CD4-positive, alpha-beta T cell treated with Interleukin-15 for 1 hour (primary cell): ENCODE measurements at places on chromosomes 7 and 10.

DNA sequence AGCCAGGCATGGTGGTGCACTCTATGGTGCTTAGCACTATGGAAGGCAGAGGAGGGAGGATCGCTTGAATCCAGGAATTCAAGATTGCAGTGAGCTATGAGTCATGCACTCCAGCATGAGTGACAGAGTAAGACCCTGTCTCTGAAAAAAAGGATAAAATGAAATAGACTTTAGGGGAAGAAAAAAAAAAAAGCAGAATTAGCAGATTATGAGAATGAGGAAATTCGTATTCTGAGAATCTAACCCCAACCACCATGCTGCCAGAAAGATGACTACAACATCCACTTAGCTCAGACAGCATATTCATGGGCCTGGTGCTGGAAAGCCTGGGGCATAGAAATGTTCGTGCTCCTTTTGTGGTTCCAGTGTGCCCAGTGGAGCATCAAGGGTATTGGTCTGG lies 63.3 kb downstream of the TMEM26 start:
- no peak for DNase-seq

- DNase-seq = peak; percentile 76
Measured at GRCh38 chr10:47165711-47166404, 134.1 kb upstream of the GDF10 start.

DNA sequence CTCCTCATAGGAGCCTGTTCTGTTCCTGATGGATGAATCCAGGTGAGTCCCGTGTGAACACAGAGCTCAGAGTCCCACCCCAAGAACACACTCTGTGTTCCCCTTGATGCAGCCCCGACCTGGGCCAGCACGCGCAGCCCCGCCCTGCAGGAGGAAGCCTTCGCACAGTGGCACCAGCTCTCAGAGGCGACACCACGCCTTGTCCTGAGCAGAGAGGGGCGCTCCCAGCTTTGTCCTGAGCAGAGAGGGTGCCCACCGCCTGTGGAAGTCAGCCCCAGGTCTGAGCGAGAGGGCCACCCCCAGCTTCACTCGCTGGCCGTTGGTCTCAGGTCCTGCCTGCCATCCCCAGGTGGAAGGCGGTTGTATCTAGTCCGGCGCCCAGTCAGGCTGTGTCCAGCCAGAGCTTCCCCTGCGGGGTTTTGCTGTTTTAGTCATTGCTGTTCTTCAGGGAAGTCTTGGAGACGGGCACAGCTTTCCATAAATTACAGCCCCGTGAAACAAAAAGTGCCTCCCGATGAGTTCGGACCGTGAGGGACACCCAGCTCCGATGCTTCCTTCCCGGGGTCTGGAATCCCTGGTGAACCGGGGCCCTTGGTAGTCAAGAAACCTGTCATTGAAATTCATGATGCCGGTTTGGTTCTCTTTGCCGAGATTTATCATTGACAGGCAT lies 43.6 kb downstream of the NKX6-2 start:
- no peak for DNase-seq

DNA sequence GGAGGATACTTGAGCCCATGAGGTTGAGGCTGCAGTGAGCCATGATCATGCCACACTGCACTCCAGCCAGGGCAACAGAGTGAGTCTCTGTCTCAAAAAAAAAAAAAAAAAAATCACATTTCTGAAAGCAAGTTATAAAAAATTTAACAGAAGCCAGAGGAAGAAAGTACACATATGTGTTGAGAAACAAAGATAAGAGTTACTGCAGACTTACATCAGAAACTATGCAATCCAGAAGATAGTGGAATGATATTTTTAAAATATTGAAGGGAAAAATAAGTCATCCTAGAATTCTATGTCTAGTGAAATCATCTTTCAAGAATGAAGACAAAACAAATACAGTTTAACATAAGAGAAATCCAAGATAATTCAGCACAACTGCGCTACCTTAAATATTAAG lies 46.9 kb downstream of the ZNF518A start:
- DNase-seq = no peak

- no peak for DNase-seq
Measured at GRCh38 chr10:112722758-112723157, 227.3 kb upstream of the TCF7L2 start.

- no peak for DNase-seq
Measured at GRCh38 chr7:47571331-47572093, 10.4 kb downstream of the TNS3 start.

GRCh38 chr7:46839651-46840050 lies 742.3 kb downstream of the TNS3 start:
- no peak for DNase-seq

- DNase-seq = no peak
Measured at GRCh38 chr10:78450239-78450638, 416.6 kb downstream of the RPS24 start.

DNA sequence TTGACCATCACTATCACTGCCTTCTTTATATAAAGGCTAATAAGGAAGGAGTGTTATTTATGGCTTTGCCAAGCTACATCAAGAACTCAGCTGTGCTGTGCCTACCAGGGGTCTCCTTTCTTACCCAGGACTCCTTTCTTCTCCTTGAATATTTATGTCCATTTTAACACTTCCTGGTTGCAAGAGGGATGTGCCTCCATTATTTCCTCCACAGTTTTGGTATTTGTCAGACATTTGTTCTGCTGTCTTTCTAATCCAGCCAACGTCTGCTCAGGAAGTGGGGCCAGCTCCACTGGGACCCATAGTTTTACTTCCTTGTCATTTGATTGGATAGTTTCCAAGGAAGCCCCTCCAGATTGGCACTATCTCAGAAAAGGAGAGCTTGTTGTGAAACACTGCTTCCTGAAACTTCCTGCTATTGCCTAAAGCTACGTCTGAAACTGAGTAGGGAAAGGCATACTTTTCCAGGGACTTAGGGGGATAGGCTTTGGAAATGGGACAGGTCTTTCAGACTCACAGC lies 6.6 kb upstream of the STRIP2 start:
- DNase-seq = no peak

GRCh38 chr10:3094609-3095036 lies 27.3 kb downstream of the PFKP start:
- no peak for DNase-seq

DNA sequence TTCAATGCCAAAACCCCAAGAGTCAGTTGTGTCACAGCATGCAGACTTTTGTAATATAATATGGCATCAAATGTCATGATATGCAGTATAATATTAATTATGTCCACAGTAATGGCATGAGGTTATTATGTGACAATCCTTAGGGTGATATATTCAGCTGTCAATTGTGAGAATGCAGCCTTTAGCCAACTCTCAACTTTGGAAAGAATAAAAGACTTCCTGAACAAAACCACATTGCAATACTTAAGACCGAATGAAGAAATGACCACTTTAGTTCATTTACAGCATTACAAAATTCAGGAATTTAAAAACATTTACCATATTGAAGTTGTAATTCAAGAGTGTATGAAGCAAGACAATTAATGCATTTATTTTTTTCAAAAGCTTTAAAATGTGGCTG lies 45.4 kb downstream of the CPVL start:
- no peak for DNase-seq

DNA sequence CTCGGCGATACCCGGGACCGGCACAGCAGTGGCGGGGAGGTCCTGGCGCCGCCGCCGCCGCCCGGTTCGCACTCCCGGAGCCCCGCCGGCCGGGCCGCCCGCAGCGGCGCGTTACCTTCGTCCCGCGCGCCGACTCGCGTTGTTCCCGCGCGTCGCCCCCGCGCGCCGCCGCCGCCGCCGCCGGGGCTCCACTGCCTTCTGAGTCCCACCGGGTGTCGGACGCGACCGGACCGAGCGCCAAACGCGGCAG lies at the start of gene EZH2:
Gene EZH2 (minus strand): TSS at position 243 of the 250 bp plus-strand sequence. CDS start 36,993 bp downstream, outside the sequence.
- no peak for DNase-seq

DNA sequence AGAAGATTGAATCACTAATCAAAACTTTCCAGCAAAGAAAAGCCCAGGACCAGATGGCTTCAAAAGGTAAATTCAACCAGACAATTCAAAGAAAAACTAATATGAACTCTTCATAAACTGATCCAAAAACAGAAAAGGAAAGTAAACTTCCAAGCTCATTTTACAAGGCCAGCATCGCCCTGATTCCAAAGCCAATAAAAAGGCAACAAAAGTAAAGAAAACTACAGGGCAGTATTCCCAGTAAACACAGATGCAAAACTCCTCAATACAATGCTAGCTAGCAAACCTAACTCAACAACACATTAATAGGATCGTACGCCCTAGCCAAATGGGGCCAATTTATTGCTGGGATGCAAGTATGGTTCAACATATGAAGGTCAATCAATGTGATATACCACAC lies 53.1 kb downstream of the RNF32 start:
- no peak for DNase-seq

- no peak for DNase-seq
Measured at GRCh38 chr7:117731455-117731854, 141.8 kb downstream of the CTTNBP2 start.

DNA sequence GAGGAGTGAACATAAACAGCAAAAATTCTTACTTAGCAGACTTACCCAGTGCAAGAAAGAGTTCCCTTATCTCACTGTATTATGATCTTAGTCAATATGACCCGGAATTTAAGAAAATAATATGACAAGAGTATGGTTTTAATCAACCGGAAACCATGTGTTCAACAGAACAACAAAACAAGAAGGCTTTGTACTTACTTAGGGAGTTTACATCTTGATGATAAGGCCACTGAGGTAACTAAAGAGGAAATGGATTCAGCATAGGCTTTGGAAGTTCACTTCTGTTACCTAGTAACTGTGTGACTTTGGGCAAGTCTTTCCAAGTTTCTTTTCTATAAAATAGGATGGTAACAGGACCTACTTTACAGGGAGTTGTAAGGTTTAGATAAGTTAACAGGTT lies 7.4 kb upstream of the FAS start:
- no peak for DNase-seq

GRCh38 chr7:22551768-22552513 lies 52.0 kb upstream of the STEAP1B start:
- no peak for DNase-seq

GRCh38 chr7:101998029-101998905 lies 180.8 kb downstream of the CUX1 start:
- DNase-seq = no peak

- no peak for DNase-seq
Measured at GRCh38 chr7:157433628-157434027, 96.8 kb downstream of the DNAJB6 start.

DNA sequence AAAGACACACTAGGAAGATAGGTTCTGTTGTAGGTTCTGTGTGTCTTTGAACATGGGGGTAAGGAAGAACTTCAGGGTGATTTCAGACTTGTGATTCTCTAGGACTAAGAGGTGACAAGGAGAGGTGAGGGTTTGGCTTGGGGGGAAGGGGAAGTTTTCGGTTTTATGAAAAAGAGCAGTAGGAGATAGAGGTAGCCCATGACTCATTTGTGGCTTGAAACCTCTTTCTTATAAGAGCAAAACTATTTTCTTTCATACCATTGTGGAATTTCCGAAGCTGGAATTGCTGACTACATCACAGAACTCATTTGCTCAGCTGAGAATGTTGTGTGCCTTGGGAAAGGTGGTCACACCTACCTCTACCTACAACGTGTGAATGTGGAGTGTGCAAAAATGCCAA lies 39.6 kb upstream of the IKZF1 start:
- no peak for DNase-seq

DNA sequence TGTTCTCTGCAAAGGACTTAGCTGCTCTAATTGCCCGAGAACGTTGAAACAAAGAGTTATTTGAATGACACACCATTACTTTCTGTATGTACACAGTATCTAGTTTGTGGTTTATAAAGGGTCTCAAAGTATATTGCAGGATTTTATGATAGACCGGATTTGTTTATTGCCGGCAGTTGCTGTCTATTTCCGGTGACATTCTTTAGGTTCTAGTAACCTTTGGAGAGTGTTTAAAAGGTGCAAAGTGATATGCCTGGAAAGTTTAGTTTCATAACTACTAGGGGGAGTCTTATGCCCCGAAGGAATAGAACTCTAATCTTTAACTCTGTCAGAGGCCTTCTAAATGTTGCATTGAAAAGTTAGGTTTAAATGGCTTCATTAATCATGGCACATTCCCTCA lies 63.8 kb downstream of the PAPSS2 start:
- no peak for DNase-seq

DNA sequence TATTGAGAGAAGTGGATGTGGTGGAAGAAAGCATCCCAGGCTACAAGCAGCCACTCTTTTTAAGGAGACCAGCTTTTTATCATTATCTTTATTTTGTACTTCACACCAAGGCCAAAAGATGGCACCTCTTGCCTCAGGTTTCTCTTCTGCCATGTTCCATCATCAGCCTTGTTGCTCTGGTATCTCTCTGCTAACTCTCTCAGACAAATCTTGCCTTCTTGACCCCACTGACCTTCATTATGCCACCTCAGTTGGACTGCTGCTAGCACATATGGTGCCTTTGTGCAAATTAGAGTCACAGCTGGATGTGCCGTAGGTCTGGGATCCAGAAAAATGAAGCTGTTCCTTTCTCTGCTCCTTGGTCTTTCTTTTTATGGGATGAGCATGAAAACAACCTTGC lies 47.1 kb upstream of the DYNC1I1 start:
- no peak for DNase-seq

DNA sequence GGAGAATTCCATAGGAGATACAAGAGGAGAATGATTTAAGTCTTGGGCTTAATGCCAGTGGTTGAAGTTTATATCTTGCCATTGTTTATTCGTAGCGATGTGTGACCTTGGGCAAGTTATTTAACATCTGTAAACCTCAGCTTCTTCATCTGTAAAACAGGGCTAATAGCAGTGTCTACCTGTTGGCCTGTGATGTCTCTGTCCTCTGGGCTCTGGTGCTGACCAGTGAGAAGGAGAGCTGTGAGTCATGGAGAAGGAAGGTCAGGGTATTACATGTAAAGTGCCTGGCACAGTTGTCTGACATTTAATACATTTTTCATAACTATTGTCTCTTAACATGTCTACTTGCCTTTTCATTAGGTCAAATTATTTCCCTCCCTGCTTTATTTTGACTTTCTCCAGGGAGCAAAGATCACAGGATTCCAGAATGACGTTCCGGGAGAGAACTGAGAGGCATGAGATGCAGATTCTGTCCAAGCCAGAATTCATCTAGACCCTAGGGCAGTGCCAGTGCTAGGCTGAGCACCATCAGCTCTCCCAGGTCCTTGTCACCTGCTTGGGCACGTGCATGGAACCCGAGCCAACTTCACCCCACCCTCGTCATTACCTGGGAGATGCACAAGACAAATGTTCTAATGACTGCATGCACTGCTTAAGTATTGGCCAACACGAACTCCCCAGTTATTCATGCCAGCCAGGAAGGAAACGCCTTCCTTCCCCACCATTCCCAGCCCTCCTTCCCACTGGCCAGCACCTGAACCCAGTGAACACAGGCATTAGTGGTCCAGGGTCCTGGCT lies 187.9 kb downstream of the DPY19L1 start:
- no peak for DNase-seq

- no peak for DNase-seq
Measured at GRCh38 chr10:17344206-17344605, 110.2 kb downstream of the ST8SIA6 start.

GRCh38 chr7:80151274-80151665 lies 16.6 kb downstream of the GNAI1 start:
- no peak for DNase-seq

- no peak for DNase-seq
Measured at GRCh38 chr7:101586078-101586905, 42.8 kb downstream of the MYL10 start.

GRCh38 chr7:64872351-64873154 lies 30.5 kb upstream of the ZNF273 start:
- DNase-seq = no peak
